ENCODE measurements at places on chromosomes 13 and 19.

DNA sequence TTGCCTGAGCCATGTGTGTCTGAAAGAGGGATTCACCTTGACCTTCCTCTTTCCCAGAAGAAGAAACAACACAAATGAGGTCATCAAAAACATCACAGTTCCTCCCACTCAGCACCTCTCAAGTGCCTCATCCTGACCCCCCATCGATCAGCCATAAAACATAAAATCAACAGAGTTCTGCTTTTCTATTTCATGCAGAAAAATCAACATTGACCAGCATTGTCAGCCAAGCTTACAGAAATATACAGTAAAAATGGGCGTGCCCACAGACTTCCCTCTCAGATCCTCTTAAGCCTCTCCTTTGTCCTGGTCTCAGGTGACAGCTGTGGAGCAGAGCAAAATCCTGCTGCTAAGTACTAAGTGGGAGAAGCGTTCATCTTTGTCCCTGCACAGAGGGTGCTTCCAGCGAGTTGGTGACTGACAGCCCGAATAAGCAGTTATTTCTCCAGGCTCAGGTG, 213.3 kb downstream of the OLFM4 start:
- no peak for DNase-seq

GRCh38 chr13:33649212-33649878, 168.6 kb upstream of the RFC3 start:
- DNase-seq: no peak

- DNase-seq: no peak
Measured at GRCh38 chr19:51559240-51559639, 11.8 kb upstream of the ZNF175 start.

- DNase-seq: peak; percentile 44
Measured at GRCh38 chr19:47032171-47032811, 12.7 kb downstream of the NPAS1 start.

GRCh38 chr19:45824041-45824471, 8.9 kb upstream of the RSPH6A start:
- DNase-seq: no peak

Data from SK-MEL-5 (cell line).